Activated CD8-positive, alpha-beta T cell treated with anti-CD3 and anti-CD28 coated beads for 36 hours (primary cell): ENCODE measurements at places on chromosomes 12 and 14. TPM values are rescaled to one million over a fixed set of nuclear protein-coding genes. Genes with fewer than 3 reads are reported as not detected.
A peak's percentile ranks its signal among the peaks of the same experiment; 100 is the strongest.

The PAWR gene
- total RNA-seq, result 5.5 TPM

- peak overlapping the region; percentile 41 for H3K4me3 ChIP-seq
- no peaks in the 10 kb centered on the region for H3K27me3 ChIP-seq
- H3K36me3 ChIP-seq, result peaks cover 74% of the 10 kb centered on the region
Observed at GRCh38 chr14:92586963-92587699, 73.5 kb downstream of the RIN3 start.

GRCh38 chr12:3071107-3071506 is 6.1 kb upstream of the TSPAN9 start:
- H3K27me3 ChIP-seq, result peaks cover 13% of the 10 kb centered on the region
- H3K4me1 ChIP-seq, result peaks cover 6% of the 10 kb centered on the region
- no peak overlapping the region for H3K27ac ChIP-seq
- H3K4me3 ChIP-seq, result no peak overlapping the region
- no peaks in the 10 kb centered on the region for H3K36me3 ChIP-seq

DNA sequence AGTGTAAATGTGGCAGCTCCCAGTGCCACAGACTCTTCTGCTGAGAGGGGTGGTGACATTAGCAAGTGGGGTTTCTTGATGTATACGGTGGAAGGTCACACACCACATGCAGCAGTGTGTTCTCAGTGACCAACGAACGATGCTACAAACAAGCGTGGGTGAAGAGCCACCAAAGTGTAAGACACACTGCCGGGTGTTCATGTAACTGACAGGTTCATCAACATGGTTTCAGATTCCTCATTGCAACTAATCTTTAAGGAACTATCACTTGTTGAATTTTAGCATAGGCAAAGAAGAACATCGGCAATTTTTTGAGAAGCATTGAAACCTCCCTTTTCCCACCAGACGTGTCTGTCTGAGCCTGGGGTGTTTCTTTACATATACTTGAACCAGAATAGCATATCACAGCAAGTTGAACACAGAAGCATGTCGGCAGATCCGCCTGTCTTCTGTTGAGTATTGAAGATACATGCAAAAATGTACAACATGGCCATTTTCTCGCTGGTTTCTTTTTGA is 58.8 kb downstream of the PPP2R5C start:
- DNase-seq, result peak; percentile 82
- H3K36me3 ChIP-seq, result peaks cover 55% of the 10 kb centered on the region
- no peaks in the 10 kb centered on the region for H3K27me3 ChIP-seq
- H3K4me1 ChIP-seq, result peaks cover 76% of the 10 kb centered on the region
- H3K4me3 ChIP-seq, result peak overlapping the region; percentile 73

- no peak overlapping the region for H3K4me3 ChIP-seq
- H3K27ac ChIP-seq, result no peak overlapping the region
- DNase-seq, result no peak
- no peaks in the 10 kb centered on the region for H3K4me1 ChIP-seq
Observed at GRCh38 chr12:109580272-109580671, 6.7 kb downstream of the MVK start.

DNA sequence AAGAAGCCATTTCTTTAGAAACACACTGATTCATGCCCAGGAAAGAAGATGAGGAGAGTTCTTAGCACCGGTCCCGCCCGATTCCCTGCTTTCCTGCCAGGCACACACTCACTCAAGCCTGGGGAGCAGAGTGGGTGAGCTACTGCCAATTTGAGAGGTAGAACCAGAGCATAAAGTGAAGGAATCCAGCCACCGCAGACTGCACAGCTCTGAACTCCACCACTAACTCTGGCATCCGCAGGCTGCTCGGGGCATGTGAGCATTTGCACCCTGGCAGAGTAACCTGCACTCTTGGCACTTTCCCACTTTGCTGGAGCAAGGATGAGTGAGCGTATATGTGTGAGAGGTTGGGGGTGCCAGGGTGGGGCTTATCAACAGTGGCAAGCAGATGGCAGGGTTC is 4.0 kb upstream of the SYNDIG1L start:
- peaks cover 2% of the 10 kb centered on the region for H3K4me1 ChIP-seq
- H3K4me3 ChIP-seq, result no peak overlapping the region
- H3K36me3 ChIP-seq, result no peaks in the 10 kb centered on the region
- no peak for DNase-seq
- H3K27ac ChIP-seq, result no peak overlapping the region

- no peaks in the 10 kb centered on the region for H3K27me3 ChIP-seq
- no peak overlapping the region for H3K4me3 ChIP-seq
- H3K36me3 ChIP-seq, result peaks cover 18% of the 10 kb centered on the region
Observed at GRCh38 chr12:107014055-107014454, 27.1 kb upstream of the MTERF2 start.

- no peak overlapping the region for H3K4me3 ChIP-seq
- no peak overlapping the region for H3K27ac ChIP-seq
- H3K27me3 ChIP-seq, result no peaks in the 10 kb centered on the region
- no peak for DNase-seq
- peaks cover 10% of the 10 kb centered on the region for H3K4me1 ChIP-seq
- H3K36me3 ChIP-seq, result peaks cover 3% of the 10 kb centered on the region
Observed at GRCh38 chr14:68235011-68235410, 415.4 kb downstream of the RAD51B start.

GRCh38 chr12:65662590-65662989 is 161.7 kb upstream of the HMGA2 start:
- peaks cover 1% of the 10 kb centered on the region for H3K36me3 ChIP-seq
- no peak for DNase-seq
- H3K27ac ChIP-seq, result no peak overlapping the region
- H3K4me3 ChIP-seq, result no peak overlapping the region
- H3K27me3 ChIP-seq, result peaks cover 25% of the 10 kb centered on the region
- peaks cover 15% of the 10 kb centered on the region for H3K4me1 ChIP-seq
